Astrocyte of the hippocampus (primary cell): ENCODE measurements at places on chromosomes 11 and 22.
A peak's percentile ranks its signal among the peaks of the same experiment; 100 is the strongest.

DNA sequence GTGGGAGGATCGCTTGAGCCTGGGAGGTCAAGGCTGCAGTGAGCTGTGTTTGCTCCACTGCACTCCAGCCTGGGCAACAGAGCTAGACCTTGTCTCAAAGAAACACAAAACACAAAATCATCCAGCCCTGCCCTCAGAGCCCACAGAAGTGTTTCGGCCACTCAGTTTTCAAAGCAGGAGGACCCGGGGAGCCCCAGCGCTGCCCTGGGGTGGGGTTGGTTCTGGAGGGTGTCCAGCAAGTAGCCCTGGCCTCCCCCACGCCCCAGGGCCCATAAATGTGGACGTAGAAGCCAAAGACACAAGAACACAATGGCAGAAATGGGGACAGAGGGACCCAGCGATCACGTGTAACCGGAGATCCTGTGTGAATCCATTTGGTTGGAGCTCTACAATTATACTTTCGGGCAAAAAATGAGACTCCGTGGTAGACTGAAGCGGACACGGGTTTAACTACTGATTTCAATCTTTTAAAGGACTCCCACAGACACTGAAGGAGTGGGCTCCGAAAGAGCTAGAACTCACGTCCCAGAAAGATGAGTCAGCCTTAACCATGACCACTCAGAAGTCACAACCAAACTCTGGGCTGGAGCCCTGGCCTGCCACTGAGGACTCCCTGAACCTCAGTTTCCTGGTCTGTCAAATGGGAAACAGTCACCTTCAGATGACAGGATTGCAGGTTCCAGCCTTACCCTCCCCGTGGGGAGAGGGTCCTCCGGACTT lies 9.0 kb upstream of the CYTH4 start:
- peak; percentile 70 for DNase-seq

DNA sequence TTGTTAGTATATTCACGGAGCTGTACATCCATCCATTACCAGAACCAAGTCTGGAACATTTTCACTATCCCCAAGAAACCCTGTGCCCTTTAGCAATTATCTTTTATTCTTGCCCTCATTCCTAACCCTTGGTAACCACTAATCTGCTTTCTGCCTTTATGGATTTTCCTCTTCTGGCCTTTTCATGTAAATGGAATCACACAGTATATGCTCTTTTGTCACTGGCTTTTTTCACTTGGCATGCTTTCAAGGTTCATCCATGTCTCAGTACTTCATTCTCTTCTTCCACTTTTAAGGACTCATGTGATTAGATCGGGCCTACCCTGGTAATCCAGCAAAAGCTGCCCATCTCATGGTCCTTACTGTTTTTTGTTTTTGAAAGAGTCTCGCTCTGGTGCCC lies 11.0 kb upstream of the ZBTB44 start:
- no peak for DNase-seq

DNA sequence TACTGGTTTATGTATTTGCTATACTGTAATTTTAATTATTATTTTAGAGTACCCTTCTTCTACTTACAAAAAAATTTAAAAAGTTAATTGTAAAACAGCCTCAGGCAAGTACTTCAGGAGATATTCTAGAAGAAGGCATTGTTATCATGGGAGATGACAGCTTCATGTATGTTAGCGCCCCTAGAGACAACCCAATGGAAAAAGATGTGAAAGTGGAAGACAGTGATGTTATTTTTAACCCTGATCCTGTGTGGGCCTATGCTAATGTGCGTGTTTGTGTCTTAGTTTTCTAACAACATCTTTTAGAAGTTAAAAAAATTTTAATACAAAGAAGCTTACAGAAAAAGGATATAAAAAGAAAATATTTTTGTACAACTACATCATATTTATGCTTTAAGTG lies 205.0 kb downstream of the FAM76B start:
- no peak for DNase-seq

GRCh38 chr11:114163229-114163631 lies 103.7 kb downstream of the ZBTB16 start:
- peak; percentile 90 for DNase-seq

GRCh38 chr11:81829976-81830375 lies 903.7 kb downstream of the FAM181B start:
- no peak for DNase-seq

DNA sequence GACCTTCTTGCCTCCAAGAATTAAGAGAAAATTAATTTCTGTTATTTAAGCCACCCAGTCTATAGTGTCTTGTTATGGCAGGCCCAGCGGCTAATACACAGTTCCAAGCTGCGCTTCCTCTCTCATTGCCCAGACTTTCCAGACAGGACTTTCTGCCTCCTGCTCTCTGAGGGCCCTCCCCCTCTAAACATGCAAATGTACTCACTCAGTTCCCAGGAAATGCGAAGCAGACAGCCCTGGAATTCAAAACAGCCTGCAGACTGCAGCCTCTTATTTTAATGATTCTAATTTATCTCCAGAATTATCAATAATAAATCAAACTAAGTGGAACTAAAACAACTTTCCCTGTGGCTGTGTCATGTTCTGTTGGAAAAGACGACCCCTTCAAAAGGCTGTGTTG lies 115.5 kb upstream of the ISX start:
- peak; percentile 31 for DNase-seq

DNA sequence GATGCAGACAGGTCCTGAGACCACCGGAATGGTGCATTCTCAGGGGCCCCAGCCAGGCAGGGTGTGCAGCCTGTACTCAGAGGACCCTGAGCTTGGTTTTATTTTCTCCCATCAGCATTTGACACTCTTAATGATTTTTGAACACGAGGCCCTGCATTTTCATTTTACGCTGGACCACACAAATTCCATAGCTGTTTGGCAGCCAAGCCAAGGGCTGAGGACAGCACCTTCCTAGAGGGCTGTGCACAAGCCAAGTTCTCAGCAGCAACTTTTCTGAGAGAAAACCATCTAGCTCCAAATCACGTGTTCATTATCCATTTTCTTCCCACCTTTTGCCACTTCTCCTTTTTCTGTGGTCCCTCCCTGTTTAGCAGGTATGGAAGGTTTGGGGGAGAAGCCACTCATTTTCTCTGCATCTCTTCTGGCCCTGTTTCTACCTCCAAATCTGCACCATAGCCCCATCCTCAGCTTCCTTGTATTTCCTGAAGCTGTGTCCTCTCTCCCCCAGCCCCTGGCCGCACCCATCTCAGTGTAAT lies 60.4 kb downstream of the TRAF6 start:
- peak; percentile 75 for DNase-seq

DNA sequence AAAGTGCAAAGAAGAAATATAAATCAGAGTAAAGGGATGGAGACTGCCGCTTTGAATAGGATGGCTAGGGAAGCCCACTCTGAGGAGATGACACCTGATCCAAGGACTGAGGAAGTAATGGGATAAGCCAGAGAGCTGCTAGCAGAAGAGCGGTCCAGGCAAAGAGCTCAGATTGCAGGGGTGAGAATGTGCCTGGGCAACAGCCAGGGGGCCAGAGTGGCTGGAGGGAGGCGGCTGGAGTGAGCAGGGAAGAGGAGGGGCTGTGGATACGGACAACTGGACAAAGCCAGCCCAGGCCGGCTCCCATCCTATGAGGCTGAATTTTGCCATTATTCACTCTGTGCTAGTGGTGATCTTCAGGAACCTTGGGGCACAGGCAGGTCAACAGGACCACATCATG lies 360.3 kb upstream of the SYN3 start:
- no peak for DNase-seq

DNA sequence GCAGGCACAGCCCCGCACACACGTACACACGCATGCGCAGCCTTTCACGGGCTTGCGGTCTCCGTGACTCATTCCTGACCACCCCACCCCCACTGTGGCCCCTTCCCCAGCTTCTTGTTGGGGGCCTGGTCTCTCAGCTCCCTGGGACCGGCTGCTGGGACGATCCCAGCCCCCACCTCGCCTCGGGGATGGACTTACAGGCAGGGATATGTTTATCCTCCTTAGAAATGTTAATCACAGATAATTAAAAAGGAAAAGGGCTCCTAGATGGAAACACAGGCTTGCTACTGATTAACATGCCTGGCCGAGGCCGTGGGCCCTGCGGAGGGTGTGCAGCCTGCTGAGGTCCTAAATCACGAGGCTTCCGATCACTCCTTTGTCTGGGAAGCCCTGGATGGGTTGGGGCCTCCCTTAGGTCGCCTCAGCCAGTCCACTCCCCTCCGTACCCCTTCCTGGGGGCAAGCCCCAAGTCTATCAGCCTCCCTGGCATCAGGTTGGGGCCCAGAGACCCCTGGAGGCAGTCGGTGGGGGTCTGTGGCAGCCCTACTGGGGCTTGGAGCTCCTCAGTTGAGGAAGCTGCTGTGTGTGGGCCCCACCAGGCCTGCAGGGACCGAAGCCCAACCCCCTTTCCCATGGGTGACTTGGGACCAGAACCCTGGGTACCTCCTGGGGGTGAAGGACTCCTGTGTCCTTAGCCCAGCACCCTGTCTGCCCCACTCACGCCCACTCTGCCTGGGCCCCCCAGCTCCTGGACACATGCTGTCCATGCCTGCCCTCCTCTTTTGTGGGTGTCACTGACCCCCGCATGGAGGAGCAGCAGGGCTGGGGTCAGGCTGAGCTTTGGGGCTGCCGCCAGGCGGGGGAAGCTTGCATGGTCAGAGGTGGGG lies 20.6 kb downstream of the TSPAN4 start:
- DNase-seq: peak; percentile 72

DNA sequence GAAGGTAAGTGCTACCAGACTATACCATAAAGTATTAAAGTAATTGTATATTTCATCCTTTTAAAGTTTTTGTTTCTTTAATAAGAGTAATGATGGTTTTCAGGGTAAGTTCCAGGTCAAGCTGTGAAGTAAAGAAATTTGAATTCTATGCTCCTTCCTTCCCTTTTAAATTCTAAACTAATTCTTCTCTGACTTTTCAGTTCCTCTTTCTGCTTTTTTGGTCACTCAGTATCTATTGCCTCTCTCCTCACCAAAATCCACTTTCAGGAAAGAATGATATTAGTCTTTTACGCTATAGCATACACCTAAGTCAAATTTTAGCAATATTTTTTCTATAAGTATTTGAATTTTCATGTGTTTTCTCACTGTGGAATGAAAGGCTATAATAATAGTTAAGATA lies 8.2 kb downstream of the MMP8 start:
- no peak for DNase-seq

DNA sequence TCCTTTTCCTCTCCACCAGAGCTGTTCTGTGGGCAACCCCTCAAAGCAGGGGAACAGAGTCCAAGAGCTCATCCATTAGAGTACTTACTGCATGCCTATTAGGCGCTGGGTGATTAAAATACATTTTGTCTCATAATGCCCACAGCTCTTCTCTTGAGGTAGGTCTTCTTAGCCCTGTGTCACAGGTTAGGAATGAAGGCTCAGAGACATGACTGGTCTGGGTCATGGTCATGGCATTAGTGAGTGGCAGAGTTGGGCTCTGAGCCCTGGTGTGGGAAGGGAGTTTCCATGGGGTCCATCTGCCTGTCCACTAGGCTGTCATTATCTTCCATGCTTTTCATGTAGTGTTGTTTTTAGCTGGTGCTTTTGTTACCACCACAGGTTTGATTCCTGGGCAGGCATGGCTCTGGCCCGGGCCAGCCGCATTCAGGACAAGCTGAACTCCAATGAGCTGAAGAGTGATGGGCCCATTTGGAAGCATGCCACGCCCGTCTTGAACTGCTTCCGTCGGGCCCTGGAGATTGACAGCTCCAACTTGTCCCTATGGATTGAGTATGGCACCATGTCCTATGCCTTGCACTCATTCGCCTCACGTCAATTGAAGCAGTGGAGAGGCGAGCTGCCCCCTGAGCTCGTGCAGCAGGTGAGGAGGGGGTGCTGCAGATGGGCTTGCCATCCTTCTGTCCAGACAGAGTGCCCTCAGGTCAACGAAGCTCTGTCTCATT lies 76.1 kb downstream of the CABIN1 start:
- no peak for DNase-seq

DNA sequence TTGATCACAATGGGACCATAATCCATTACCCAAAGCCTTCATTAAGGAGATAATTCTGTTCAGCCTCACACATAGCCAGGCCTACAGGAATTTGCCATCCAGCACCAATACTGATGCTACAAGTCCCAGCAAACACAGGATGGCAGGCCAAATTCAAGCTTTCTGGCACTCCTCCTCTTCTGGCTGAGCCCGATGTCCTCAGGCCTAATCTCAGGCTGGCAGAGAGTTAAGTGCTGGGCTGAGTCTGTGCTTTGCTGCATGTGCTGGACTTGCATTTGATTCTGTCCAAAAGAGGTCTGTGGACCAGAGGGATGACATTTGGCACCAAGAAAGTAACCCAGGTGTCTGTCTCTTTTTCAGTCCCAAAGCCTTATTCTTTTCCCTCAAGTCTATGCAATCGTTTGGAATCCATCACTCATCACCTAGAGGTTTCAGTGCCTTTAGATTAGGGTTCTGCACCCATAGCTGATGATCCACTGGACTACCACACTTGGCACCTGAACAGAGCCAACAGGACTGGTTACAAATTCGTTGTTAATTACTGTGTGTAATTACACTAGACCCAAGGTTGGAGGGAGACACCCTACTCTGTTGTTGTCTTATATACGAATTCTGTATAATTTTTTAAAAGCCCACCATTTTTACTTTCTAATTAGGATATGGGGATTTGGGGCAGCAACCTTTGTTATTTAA lies 19.4 kb upstream of the LIN7C start:
- DNase-seq: no peak

DNA sequence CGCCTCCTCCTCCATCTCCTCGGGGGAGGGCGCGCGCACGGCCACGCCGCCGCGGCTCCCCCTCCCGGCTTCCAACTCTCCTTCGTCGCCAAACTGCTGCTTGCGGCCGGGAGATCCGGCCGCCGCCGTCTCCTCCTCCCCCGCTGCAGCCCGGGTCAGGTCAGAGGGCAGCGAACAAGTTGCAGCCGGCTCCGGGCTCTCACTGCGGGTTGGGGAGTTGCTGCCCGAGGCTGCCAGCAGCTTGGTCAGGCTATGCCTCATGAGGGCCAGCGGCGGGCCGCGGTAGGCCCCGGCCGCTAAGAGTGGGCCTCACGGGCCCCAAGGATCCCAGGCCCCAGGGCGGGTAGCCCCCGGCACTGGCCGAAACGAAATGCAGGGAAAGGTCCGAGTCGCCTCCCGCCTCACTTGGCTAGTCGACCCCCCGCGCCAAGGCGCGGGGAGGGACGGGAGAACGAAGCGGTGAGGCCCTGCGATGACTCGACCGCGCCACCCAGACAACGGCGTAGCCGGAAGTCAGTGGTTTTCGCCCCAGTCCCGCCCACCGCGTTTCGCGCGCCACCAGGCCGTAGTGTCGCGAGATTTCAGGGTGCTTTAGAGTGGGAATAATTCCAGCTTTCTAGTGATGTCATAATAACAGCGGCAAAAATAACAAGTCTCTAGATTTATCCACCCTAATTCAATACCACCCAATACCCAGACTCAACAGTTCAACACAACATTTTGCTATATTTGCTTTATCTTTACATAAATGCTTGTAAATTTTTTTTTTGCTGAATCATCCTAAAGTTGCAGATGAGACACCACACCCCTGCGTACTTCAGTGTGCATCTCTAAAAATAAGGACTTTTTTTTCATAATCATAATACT lies at the start of gene CREBZF:
TSS of gene CREBZF (minus strand) at position 515 of the 867 bp plus-strand sequence. CDS start at position 261, 254 bp downstream.
- DNase-seq: peak; percentile 98

- no peak for DNase-seq
Observed at GRCh38 chr22:49781289-49781782, 46.3 kb downstream of the BRD1 start.
